ENCODE measurements at places on chromosomes 13 and 19.

DNA sequence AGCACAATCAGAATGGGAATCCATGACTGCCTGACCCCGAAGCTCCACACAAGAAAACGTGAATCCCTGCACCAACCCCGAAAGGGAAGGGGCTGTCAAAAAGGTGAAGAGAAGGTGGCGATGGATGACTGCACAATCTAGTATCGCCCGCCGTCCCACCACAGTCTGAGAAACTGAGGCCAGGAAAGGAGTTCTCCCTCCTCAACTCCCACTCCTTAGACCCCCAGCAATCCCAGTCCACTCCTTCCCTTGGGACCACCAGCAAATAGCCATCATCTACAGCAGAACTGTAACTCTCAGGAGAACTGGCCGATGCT lies 451 bp downstream of the NOSIP start:
- no peak for DNase-seq

DNA sequence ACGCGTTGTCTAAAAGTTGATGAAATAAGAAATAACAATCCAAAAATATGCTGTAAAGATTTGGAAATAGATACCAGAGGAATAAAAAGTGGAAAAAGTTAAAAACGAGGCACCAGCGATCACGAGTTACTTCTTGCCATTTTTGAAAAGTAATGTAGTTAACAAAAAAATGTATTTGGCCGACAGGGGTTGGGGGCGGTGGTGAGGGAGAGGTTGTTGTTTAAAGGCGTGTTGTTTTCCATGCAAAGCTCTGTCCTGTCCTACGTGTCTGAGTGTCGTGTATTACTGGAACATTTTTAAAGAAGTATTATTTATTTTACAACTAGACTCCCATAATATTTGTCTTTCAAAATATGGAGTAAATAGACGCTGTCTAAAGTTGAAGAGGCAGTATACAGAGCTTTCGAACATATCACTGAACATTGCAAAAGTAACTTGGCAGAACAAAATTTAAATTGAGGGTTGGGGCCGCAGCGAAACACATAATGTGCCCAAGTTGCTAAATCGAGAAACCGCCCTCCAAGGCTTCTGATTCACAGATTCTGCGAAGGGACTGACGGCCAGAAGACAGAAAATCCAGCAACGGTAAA lies 823 bp downstream of the FBXO17 start:
- no peak for DNase-seq

- no peak for DNase-seq
Measured at GRCh38 chr13:113091891-113092775, 13.5 kb upstream of the F7 start.

DNA sequence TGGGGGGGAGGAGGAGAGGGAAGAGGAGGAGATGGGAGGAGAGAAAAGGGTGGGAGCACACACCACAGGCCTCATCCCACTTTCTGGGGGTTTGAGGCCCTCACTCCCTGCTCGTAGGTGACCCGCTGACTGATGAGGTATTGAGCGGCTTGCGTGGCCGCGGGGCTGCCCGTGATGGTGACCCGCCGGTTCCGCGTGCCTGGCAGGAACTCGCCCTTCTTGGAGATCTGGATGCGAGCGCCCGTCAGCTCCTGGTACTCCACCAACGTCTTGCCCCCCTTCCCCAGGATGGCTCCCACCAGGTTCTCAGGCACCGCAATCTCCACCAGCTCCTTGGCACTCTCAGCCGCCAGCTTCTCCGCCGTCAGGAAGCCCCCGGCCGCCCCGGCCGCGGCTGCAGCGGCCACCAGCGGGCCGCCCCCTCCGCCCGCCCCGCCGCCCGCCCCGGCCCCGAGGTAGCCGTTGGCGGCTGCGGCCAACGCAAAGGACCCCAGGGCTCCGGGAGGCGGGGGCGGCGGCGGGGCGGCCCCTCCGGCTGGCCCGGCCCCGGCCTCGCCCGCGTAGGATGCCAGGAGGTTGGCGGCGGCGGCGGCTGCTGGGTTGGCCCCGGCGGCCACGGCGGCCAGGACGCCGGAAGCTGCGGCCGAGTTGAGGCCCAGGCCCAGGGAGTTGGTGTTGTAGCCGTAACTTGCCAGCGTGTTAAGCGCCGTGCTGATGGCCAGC lies 25.4 kb upstream of the NANOS2 start:
- DNase-seq, result no peak

- no peak for DNase-seq
Measured at GRCh38 chr19:5711713-5712161, 8.2 kb downstream of the LONP1 start.

DNA sequence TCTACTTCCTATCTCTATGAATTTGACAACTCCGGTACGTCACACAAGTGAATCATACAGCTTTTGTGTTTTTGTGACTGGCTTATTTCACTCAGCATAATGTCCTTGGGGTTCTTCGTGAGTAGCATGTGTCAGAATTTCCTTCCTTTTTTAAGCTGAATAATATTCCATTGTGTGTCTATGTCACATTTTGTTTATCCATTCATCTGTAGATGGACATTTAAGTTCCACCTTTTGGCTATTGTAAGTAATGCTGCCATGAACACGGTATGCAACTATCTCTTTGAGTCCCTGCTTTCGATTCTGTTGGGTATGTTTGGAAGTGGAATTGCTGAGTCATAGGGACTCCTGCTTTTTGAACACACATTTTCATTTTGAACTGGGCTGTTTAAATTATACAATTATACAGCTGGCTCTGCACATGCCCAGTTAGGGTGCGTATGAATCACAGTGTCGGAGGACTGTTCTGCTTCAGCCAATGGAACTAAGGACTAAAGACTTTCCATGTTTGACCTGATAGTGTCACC lies 43.0 kb upstream of the C13orf42 start:
- DNase-seq, result no peak

GRCh38 chr13:50365408-50366391 lies 350.5 kb downstream of the KCNRG start:
- peak; percentile 91 for DNase-seq

GRCh38 chr13:26022538-26023292 lies 29.1 kb downstream of the SHISA2 start:
- no peak for DNase-seq

- no peak for DNase-seq
Measured at GRCh38 chr19:979318-979741, 4.8 kb upstream of the WDR18 start.

- DNase-seq, result no peak
Measured at GRCh38 chr19:40778706-40779284, 748 bp downstream of the RAB4B start.

GRCh38 chr13:45800485-45800884 lies 51.1 kb downstream of the SIAH3 start:
- DNase-seq, result no peak

- DNase-seq, result no peak
Measured at GRCh38 chr13:98320561-98321105, 143.6 kb upstream of the RNF113B start.

DNA sequence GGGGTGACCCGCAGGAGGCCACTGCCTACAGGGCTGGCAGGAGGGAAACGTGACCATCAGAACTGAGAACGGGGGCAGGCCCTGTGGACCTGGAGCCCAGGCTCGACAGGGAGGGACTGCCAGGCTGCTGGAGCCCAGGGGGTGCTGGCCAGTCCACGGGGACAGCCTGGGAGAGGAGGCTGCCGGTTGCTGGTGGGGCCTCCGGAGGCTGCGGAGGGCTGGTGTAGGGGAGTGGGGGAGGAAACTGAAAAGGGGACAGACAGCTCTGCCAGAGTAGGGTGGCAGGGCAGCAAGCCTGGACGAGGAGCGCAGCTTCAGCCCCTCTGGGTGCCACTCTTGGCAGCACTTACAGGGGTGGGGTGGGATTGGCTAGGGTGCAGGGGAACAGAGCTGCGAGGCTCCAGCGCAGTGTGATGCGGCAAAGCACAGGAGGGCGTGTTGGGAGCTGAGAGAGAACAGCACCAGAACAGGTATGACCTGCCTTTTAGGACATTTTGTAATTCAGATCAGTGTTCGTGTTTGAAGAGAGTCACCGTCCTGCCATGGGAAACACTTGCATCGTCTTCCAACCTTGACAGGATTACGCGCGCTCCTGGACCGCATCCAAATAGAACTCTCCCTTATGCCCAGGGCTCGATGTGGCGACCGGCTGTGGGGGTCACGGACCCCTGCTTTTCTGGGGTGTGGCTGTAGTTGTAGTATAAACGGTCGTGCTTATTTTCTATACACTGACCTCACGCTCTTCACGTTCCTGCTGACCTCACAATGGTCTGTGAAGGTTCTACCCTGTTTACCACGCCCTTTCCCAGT lies 19.9 kb upstream of the ARHGEF7 start:
- DNase-seq, result no peak

DNA sequence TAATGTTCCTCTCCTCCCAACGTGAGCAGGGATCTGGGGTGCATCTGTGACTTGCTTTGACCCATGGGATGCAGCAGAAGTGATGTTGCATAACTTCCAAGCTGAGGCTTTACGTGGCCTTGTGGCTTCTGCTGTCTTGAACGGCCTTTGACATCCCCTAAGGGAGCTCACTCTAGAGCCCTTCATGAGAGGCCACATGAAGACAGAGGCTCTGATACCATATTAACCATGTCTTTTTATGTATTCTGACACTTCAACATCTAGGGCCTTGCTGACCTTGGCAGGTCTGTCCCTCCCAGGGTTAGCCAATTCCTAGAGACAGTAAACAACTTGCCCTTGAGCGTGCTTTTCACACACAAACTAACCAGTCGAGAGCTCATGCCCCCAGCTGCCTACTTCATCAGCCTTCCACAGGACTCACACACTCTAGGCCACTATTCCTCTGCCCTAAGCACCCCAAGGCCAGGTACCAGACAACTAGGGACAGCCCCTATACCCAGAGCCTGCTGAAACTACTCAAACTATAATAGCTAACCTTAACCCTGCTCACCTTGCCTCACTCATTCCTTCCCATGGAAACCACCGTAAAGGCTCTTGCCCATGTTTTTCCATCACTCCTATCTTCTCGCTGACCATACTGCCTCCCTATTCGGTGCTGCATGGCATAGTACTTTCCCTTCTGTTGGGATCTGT lies 45.4 kb downstream of the CCDC70 start:
- DNase-seq, result no peak

GRCh38 chr13:80888390-80888789 lies 547.5 kb upstream of the SPRY2 start:
- DNase-seq, result no peak

DNA sequence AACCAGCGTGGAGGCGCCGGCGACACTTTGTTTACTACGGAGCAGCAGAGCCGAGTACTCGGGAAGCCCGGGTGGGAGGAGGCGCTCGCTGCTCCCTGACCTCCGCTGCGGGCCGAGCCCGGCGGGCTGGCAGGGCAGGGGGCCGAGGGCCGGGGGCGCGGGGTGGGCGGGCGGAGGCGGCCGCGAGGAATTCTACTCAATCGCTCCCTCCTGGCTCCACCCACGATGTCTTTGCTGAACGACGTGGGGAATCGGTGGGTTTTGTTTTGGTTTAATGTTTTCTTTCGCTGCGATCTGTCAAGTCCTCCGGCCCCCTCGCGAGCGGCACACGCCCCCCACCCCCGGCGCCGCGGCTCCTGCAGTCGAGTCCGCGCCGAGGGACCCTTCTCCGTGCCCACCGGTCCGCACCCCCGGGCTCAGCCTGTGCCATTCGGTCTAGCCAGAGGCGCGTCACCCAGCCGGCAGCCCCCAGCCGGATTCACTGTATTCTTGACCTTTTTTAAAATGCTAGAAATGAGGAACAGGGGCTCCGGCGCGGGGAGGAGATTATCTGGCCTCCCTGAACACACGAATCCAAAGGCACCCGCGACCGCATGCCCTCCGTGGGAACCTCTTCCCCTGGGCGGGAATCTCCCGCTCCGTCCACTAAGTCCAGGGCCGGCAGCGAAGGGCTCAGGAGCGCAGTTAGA lies 636 bp upstream of the FOXO1 start:
- DNase-seq, result peak; percentile 41

DNA sequence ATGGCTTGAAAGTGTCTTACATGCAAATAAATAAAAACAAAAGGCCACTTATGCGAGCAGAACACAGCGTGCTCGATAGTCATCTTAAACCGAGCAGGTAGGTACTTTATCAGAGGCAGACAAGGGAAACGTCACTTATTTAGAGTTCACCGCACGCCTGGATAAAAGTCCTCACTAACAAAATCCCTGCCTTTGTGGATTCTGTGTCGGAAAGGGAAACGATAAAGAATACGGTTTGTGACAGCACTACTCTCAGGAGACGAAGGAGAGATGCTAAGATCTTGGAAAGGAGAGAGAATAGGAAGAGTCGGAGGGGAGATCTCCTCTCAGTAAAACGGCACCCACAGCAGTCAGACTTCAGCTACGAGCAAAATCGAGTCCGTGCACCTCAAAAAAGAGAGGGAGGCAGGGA lies 581 bp downstream of the RCBTB1 start:
- no peak for DNase-seq

- no peak for DNase-seq
Measured at GRCh38 chr19:31255174-31255799, 93.9 kb downstream of the TSHZ3 start.

GRCh38 chr13:61275251-61275650 lies 140.4 kb downstream of the PCDH20 start:
- no peak for DNase-seq

- no peak for DNase-seq
Measured at GRCh38 chr13:30545320-30545719, 72.4 kb upstream of the USPL1 start.

DNA sequence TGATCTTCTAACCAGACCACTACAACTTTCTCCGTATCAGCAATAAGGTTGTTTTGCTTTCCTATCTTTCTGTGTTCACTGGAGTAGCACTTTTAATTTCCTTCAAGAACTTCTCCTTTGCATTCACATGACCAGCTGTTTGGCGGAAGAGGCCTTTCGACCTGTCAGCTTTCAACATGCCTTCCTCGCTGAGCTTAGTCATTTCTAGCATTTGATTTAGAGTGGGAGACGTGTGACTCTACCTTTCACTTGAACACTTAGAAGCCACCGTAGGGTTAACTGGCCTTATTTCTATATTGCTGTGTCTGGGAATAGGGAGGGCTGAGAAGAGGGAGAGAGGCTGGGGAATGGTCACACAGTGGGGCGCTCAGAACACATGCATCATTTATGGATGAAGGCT lies 104.7 kb downstream of the TUBGCP3 start:
- no peak for DNase-seq

DNA sequence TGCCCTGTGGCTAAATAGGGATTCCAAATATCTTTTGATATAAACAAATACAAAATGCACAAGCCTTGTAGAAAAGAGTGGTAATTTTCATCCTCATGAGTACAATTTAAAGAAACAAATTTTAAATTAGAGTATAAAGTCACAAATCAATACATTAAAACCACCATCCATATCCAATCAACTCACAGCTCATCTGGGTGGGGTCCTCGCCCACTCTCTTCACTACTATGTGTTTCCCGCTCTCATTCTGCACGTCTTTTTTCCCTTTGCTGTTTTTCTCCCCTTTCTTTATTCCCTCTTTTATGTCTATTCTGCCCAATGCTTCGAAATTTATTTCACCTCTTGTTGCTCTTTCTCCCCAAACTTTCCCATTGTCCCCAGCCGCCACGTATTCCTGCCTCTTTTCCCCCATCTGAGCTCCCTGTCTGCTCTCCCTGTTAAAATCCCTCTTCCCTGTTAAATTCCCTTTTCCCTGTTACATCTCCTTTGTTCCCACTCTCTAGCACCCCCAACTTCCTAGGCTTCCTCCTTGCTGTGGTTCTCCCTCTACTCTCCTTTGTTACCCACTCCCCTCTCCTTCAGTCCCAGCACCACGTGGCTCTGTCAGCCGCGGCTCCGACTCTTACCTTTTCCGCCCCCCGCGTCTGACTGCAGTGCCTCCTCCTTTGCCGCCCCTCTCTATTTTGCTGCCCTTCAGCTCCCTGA lies 1.3 kb downstream of the ZNF616 start:
- no peak for DNase-seq

GRCh38 chr13:111121506-111121905 lies 6.4 kb downstream of the ARHGEF7 start:
- peak; percentile 46 for DNase-seq
